ENCODE measurements at places on chromosomes 13 and 19.

DNA sequence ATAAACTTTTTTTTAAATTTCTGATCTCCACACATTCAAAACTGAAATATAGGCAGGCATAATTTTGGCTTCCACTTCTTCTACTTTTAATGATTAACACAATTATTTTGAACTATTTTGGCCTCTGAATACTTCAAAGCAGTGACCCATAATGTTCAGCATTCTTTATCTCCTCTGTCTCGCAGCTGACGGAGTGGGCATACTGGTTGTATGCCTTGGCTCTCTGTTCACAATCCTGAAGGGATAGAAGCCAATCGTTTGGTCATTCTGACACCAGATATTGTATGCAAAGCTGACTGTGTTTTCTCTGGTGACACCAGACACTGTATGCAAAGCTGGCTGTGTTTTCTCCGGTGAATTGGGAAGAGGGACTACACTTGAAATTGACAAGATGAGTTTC is 833.0 kb downstream of the EFNB2 start:
- no peak for DNase-seq

DNA sequence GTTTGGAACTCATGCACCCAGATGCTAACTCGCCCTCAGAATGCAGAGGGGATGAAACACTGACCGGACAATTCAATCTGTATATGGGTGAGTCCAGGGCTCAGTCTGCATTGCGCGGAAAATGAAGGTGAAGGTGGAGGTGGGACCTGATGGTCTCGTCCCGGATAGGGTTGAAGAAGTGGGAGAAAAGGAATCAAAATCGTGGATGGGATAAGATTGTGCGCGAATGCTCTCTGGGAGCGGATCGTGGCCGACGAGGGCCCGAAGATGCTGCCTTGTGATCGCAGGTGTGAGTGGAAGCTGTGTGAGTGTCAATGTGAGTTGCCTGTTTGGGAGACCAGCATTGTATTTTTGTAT is 594 bp upstream of the ZNF850 start:
- no peak for DNase-seq

GRCh38 chr13:48192411-48192935 is 40.5 kb upstream of the ITM2B start:
- no peak for DNase-seq

DNA sequence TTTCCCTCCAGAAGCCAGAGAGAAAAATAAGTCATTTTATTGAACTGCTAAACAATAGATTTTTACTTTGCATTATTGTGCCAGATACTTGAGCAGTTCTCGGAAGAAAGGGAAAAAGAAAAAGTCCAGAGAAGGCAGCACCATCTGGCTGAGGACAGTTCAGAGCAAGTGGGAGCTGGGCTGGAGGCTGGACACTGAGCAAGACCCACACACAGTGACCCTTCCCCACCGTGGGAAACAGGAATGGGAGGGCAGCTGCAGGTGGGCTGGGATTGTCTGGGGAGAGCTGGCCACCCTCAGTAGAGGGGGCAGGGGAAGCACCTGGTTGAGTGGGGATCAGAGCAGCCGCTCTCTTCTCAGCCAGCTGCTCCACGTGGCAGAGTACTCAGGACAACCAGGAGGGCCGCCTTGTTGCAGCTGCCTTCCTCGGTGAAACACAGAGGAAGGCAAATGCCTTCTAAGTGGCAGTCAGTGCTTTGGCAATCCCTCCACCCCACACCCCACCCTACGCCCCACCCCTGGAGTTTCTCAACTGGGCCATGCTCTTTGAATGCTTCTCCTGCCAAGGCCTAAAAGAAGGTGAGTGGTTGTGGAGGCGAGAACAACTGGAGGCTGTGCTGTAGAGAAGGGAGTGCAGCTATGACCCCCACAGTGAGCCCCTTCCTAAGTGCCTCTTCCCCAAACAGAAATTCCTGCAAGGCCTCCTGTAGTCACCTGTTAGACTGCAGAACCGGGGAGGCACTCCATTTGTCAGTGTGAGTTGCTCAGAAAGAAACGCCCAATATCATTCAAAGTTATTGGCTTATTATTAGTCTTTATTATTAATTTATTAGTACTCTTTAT is 179.3 kb downstream of the ZIC5 start:
- DNase-seq = no peak

GRCh38 chr13:67464154-67464553 is 234.0 kb upstream of the PCDH9 start:
- no peak for DNase-seq
